Fibroblast of skin of right biceps (primary cell): ENCODE measurements at places on chromosomes 2 and 18.
A peak's percentile ranks its signal among the peaks of the same experiment; 100 is the strongest.

- peak; percentile 15 for DNase-seq
Observed at GRCh38 chr2:170928036-170928823, 823 bp upstream of the GORASP2 start.

DNA sequence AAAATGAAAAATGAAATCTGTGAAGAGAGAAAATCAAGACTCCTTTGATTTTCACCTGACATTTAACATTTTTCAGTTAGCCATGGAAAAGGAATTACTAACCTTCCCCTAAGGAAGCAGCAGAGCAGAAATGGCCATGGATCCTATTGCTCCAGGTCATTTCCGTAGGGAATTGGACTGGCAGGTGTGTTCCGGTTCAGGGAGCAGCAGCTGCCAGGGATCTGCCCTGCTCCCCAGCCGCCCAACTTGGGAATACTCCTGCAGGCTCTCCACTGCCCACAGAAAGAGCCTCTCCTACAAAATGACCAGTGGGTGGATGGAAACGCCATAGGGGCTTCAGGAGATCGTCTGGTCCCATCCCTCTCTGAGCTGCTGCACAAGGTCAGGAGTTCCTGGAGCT is 86.0 kb upstream of the MAPK4 start:
- no peak for DNase-seq

- DNase-seq: no peak
Observed at GRCh38 chr2:241951316-241951700, 81.8 kb downstream of the RTP5 start.

DNA sequence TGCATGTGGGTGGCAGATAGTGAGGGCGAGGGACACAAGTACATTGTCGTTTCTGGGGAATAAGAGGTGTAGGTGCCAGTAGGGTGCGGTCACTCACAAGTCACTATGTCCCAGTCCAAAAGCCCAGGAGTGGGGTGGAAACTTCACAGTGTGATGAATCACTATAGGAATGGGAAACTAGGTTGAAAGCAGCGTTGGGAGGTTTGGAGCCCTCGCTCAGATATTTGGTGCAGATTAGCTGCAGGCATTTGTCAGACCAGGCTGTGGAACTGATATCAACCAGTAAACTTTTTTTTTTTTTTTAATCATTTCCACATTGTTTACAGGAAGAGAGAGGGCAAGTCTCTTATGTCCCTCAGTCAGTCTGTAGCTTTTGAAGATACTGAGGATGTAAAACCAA is 121.8 kb downstream of the CERS6 start:
- DNase-seq: no peak
